ENCODE measurements at places on chromosomes 2 and 18. TPM values are rescaled to one million over a fixed set of nuclear protein-coding genes. Genes with fewer than 3 reads are reported as not detected.
A peak's percentile ranks its signal among the peaks of the same experiment; 100 is the strongest.

The ALPI gene
- total RNA-seq, result not detected

DNA sequence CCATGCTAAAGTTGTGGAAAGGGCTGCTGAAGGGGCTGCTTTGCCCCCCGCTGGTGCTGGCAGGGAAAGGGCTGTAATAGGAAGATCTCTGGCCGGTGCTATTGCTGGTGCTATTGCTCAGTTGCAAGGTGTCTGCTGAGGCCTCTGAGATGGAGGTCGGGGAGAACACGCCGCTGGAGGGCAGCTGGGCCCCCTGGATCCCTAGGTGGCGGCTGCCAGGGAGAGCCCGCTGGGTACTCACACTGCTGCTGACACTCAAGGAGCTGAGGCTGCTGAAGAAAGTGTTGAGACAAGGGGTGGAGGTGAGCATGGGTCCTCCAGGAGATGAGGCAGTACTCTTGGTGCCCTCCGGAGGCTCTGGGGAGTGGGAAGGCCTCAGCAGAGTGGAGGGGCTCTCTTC, 4.2 kb downstream of the FOXI3 start:
- peaks cover 50% of the 10 kb centered on the region for H3K27me3 ChIP-seq
- H3K36me3 ChIP-seq, result no peaks in the 10 kb centered on the region

GRCh38 chr2:86519349-86519748, 43.9 kb downstream of the CHMP3 start:
- H3K4me1 ChIP-seq, result no peaks in the 10 kb centered on the region
- peak; percentile 97 for DNase-seq
- no peak overlapping the region for H3K4me3 ChIP-seq
- no peak overlapping the region for H3K27ac ChIP-seq

GRCh38 chr2:11945139-11946126, 199.0 kb downstream of the LPIN1 start:
- no peaks in the 10 kb centered on the region for H3K27me3 ChIP-seq
- H3K36me3 ChIP-seq, result no peaks in the 10 kb centered on the region
- H3K27ac ChIP-seq, result no peak overlapping the region
- no peaks in the 10 kb centered on the region for H3K4me1 ChIP-seq
- DNase-seq, result no peak

GRCh38 chr2:39851651-39852110, 72.6 kb upstream of the THUMPD2 start:
- peak; percentile 74 for DNase-seq
- H3K27ac ChIP-seq, result no peak overlapping the region
- no peak overlapping the region for H3K4me3 ChIP-seq
- H3K4me1 ChIP-seq, result no peaks in the 10 kb centered on the region

DNA sequence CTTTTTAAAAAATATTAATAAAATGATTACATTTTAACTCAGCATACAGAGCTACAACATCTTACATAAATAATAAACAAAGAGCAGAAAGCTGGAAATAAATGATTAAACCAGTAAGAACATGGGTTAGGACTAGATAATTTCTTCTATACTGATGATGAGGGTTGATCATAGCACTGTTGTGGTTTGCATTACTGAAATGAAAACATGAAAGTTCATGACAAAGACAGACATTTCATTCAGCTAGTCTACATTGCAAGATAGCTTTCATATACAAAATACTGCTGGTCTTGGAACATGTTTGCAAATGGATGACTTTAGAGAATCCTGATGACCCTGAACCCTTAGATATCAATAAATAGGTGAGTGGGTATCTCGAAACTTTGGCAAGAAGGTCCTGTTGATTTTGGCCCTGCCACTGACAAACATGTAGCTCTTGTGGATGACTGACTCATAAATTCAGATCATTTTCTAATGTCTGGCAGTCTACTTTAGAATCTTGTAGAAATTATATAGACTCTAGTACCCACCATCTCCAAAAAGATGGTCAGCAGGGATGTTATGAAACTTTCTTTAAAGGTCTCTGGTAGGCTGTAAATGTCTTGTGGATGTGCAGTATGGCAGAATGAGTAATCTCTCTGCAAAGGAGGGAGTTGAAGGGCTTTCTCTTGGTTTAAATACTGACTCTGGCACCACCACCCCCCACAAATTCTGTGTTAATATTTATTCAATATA, 15.5 kb upstream of the CDC42EP3 start:
- no peak for DNase-seq
- no peaks in the 10 kb centered on the region for H3K4me1 ChIP-seq
- peaks cover 2% of the 10 kb centered on the region for H3K27me3 ChIP-seq
- H3K36me3 ChIP-seq, result no peaks in the 10 kb centered on the region

The DNER gene
- total RNA-seq, result 4.7 TPM

DNA sequence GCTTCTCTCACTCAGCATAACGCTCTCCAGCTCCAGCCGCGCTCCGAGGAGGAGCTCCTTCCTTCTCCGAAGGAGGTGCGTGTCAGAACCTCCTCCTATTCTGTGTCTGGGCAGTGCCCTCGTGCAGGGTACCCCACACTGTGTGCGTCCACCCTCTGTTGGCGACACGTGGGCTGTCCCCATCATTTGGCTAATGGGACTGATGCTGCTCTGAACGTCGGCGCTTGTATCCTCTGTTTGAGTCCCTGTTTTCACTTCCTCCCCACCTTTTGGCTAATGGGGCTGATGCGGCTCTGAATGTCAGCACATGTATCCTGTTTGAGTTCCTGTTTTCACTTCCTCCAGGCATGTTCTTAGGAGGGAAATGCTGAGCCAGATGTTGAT, 22.2 kb downstream of the KCNG2 start:
- no peak overlapping the region for H3K4me3 ChIP-seq
- H3K27ac ChIP-seq, result no peak overlapping the region
- peak; percentile 22 for DNase-seq
- H3K4me1 ChIP-seq, result no peaks in the 10 kb centered on the region
- H3K36me3 ChIP-seq, result no peaks in the 10 kb centered on the region

The RHOB gene
- total RNA-seq, result 258 TPM

DNA sequence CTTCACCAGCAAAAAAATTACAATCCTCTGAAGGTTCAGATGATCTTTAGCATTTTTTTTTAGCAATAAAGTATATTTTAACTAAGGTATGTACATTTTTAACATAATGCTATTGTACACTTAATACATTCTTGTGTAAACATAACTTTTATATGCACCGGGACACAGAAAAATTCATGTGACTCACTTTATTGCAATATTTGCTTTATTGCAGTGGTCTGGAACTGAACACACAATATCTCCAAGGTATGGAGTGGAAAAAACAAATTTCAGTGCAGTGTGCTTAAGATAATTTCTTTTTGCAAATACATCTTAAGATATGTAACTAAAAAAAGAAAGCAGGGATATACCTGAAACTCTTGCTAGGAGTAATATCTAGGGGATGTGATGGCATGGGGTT, 5.1 kb upstream of the TWSG1 start:
- DNase-seq, result no peak
- no peak overlapping the region for H3K4me3 ChIP-seq
- no peaks in the 10 kb centered on the region for H3K4me1 ChIP-seq
- no peaks in the 10 kb centered on the region for H3K27me3 ChIP-seq
- H3K36me3 ChIP-seq, result no peaks in the 10 kb centered on the region
- no peak overlapping the region for H3K27ac ChIP-seq

Measured in lung (tissue), 17 donors.